Naive B cell (primary cell): ENCODE measurements at places on chromosomes 6 and 20. TPM values are rescaled to one million over a fixed set of nuclear protein-coding genes. Genes with fewer than 3 reads are reported as not detected.

The BPI gene
- polyA plus RNA-seq = not detected

The CDH4 gene
- polyA plus RNA-seq = not detected

The TPX2 gene
- 0.08 TPM for polyA plus RNA-seq

The POLR3F gene
- 8.4 TPM for polyA plus RNA-seq

The C6orf132 gene
- polyA plus RNA-seq = not detected

The MUCL3 gene
- polyA plus RNA-seq = not detected

The FAM83C gene
- polyA plus RNA-seq = not detected

DNA sequence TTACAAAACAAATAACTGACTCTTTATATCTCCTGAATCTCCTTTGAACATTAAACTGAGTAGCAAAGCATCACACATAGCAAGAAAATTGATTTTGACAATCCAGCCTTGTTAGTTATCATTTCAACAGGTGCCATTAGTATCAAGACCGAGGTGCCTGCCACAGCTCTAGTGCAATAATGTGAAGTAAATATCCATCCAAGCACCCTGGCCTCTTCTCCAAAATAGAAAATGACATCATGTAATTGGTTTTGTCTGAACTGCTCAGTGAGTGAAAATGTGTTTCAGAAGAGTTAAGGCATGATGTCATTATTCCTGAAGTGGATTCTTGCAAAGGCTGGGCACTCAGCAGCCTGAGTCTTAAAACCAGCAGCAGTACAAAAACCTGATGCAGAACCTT is 341.4 kb downstream of the PLCB1 start:
- no peak for DNase-seq
- no peaks in the 10 kb centered on the region for H3K27me3 ChIP-seq
- no peak overlapping the region for H3K27ac ChIP-seq
- no peaks in the 10 kb centered on the region for H3K4me1 ChIP-seq

GRCh38 chr6:39593646-39594045 is 131.6 kb downstream of the KIF6 start:
- H3K27me3 ChIP-seq = peaks cover 21% of the 10 kb centered on the region
- H3K4me1 ChIP-seq = no peaks in the 10 kb centered on the region
- H3K36me3 ChIP-seq = no peaks in the 10 kb centered on the region
- H3K27ac ChIP-seq = no peak overlapping the region
- no peak for DNase-seq

DNA sequence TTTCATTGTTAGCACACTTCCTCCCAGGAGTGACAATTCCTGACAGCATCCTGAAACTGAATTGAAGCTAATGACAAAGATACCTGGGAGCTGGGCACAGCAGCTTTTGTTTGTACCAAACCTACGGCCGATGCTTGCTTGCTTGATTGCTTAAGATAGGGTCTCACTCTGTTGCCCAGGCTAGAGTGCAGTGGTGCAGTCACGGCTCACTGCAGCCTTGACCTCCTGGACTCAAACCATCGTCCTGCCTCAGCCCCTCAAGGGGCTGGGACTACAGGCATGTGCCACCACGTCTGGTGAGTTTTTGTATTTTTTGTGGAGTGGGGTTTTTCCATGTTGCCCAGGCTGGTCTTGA is 84.7 kb upstream of the SCP2D1 start:
- no peaks in the 10 kb centered on the region for H3K36me3 ChIP-seq
- H3K4me3 ChIP-seq = peak overlapping the region; percentile 67
- DNase-seq = no peak
- H3K4me1 ChIP-seq = peaks cover 50% of the 10 kb centered on the region
- no peaks in the 10 kb centered on the region for H3K27me3 ChIP-seq
- peak overlapping the region; percentile 74 for H3K27ac ChIP-seq

DNA sequence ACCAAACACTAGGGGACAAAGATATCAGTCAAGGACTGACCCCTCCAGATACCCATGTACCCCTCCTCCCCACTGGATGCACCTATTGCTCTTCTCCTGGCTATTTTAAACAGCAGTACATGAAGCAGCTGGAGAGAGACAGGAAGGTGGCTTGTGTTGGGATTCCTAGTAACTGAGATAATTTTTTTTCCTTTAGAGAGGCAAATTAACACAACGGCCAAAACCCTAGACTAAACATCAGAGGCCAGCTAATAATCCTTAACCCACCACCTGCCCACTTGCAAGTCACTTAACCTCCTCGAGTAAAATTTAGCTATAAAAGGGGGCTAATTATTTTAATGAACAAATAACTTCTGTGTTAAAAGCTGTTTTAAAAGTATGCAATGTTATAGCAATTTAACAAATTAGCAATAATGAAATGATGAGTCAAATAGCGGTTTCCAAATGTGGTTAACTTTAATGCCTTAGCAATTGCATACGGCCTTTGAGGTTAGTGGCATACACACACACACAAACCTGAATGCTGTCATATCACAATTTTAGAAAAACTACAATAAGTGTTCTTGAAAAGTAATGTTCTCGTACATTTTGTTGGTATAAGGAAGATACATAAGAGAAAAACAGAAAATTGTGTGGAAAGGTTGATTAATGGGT is 151.7 kb downstream of the FRK start:
- H3K4me3 ChIP-seq = no peak overlapping the region
- peaks cover 5% of the 10 kb centered on the region for H3K27me3 ChIP-seq
- no peak for DNase-seq
- no peaks in the 10 kb centered on the region for H3K36me3 ChIP-seq
- H3K27ac ChIP-seq = no peak overlapping the region

- no peak for DNase-seq
- H3K36me3 ChIP-seq = no peaks in the 10 kb centered on the region
- H3K27me3 ChIP-seq = no peaks in the 10 kb centered on the region
These were observed 365.2 kb upstream of the JARID2 start for GRCh38 chr6:14880677-14881076.

DNA sequence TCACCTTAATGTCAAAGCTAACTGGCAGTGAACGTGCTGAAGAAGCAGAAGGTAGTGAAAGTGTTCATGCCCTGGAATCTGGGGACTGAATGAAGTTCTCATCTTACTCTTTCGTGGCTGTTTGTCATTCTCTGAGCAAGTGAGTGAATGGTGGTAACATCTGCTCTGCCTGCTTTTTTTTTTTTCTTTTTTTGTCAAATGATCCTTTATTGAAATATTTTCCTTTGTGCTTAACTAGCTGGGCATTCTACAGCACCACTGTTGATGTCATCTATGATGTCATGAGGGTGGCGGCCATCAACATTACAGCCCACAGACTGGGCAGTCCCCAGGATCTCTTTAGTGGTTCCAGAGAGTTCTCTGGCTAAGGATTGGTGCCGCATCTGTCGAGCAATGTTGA is 65.2 kb downstream of the RIN2 start:
- DNase-seq = no peak
- H3K36me3 ChIP-seq = no peaks in the 10 kb centered on the region
- no peak overlapping the region for H3K4me3 ChIP-seq
- H3K27me3 ChIP-seq = no peaks in the 10 kb centered on the region
- peak overlapping the region; percentile 61 for H3K27ac ChIP-seq

GRCh38 chr6:52360028-52360427 is 1.9 kb upstream of the PAQR8 start:
- H3K27ac ChIP-seq = no peak overlapping the region
- H3K4me3 ChIP-seq = peak overlapping the region; percentile 53
- no peaks in the 10 kb centered on the region for H3K36me3 ChIP-seq

DNA sequence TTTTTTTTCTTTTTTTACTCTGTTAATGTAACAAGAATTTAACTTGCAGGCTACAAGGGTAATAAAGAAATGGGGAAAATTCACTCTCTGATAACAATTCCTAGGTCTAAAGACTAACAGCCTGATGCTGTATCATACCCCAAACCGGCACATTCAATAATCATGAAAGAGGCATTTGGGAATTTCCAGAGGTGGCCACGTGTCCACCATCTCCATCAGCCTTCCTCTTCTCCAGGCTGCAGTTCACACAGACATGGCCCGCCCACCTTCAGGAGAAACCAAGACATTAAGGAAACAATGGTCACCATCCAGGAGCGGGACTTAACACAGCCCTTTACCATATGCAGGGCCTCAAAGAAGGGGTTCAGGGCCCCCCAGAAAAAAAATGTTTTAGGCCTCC is 44.8 kb downstream of the PDE10A start:
- no peak overlapping the region for H3K27ac ChIP-seq
- H3K4me3 ChIP-seq = no peak overlapping the region
- no peaks in the 10 kb centered on the region for H3K27me3 ChIP-seq
- H3K4me1 ChIP-seq = no peaks in the 10 kb centered on the region

GRCh38 chr6:6816716-6817115 is 228.2 kb downstream of the LY86 start:
- no peaks in the 10 kb centered on the region for H3K27me3 ChIP-seq
- peaks cover 11% of the 10 kb centered on the region for H3K4me1 ChIP-seq
- H3K27ac ChIP-seq = no peak overlapping the region

- H3K4me1 ChIP-seq = no peaks in the 10 kb centered on the region
- DNase-seq = no peak
- no peaks in the 10 kb centered on the region for H3K36me3 ChIP-seq
- H3K27ac ChIP-seq = no peak overlapping the region
- no peaks in the 10 kb centered on the region for H3K27me3 ChIP-seq
These were observed 269.9 kb downstream of the ALDH8A1 start for GRCh38 chr6:134680021-134680420.

- H3K36me3 ChIP-seq = peaks cover 13% of the 10 kb centered on the region
- H3K4me3 ChIP-seq = no peak overlapping the region
- H3K27ac ChIP-seq = no peak overlapping the region
- no peak for DNase-seq
- peaks cover 51% of the 10 kb centered on the region for H3K27me3 ChIP-seq
These were observed 267.2 kb upstream of the SULF2 start for GRCh38 chr20:48052475-48052835.

DNA sequence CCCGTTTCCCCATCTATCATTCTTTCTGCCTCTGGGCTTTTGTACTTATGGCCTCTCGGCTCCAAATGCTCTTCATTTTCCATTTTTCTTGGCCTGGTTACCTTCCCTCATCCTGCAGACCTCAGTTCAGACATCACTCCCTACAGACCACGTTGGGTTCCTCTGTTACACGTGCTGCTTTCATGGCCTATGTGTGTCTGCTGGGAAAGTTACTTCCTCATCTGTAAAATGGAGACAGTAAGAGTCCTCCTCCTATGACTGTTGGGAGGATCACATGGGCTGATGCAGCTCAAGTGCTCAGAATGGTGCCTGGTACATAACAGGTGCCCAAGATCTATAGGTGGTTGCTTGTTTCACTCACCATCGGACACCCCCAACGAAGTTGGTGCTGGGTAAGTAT is 13.5 kb downstream of the KCNK17 start:
- H3K27ac ChIP-seq = no peak overlapping the region
- H3K4me1 ChIP-seq = peaks cover 8% of the 10 kb centered on the region
- no peak overlapping the region for H3K4me3 ChIP-seq
- DNase-seq = no peak
- no peaks in the 10 kb centered on the region for H3K36me3 ChIP-seq

DNA sequence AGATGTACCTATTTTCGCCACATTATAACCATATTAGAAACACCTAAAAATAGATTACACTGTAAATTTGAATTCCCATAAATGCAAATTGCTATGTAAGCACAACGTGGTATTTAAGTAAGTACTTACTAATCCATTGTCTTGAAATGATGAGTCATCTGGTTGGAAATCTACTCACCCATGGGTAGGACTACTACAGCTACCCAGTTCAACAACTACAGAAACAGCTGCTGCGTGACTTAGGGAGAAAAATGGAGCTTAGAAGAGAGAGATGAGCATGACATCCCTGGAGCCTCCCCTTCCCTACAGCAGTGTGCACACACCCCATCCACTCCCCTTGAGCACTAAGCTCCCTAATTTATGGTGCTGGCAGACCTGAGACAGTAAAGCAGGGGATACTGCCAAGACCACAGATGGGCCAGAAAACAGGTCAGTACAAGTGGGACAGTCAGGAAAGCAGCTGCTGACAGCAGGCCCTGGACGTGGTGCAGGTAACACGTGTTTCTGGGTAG is 26.9 kb downstream of the RRAGD start:
- no peaks in the 10 kb centered on the region for H3K36me3 ChIP-seq
- H3K4me3 ChIP-seq = no peak overlapping the region
- peaks cover 14% of the 10 kb centered on the region for H3K4me1 ChIP-seq
- peaks cover 7% of the 10 kb centered on the region for H3K27me3 ChIP-seq

- no peaks in the 10 kb centered on the region for H3K36me3 ChIP-seq
- DNase-seq = no peak
- H3K27ac ChIP-seq = no peak overlapping the region
- H3K27me3 ChIP-seq = no peaks in the 10 kb centered on the region
- H3K4me1 ChIP-seq = no peaks in the 10 kb centered on the region
These were observed 193.8 kb downstream of the PLCB4 start for GRCh38 chr20:9262653-9263194.

DNA sequence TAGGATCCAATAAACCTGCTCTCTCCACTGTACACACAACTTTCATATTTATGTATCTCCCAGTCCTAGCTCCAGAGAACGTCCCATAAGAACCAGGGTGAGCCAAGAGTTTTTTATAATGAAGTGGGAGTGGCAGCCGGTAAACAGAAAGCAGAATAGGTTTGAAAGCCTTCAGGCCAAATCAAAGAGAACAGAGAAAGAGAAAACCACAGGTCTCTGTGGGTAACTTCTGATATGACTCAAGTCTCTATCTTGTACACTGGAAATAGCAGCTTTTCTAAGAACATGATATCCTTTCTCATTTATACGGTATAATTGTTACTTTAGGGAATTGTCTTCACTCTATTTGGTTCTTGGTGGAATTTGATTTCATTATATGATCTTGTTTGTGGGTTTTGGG is 273.6 kb downstream of the PACRG start:
- H3K36me3 ChIP-seq = no peaks in the 10 kb centered on the region
- no peaks in the 10 kb centered on the region for H3K4me1 ChIP-seq
- no peak for DNase-seq
- no peak overlapping the region for H3K27ac ChIP-seq
- no peaks in the 10 kb centered on the region for H3K27me3 ChIP-seq

GRCh38 chr20:2051946-2052345 is 49.7 kb upstream of the STK35 start:
- H3K4me3 ChIP-seq = no peak overlapping the region
- no peak overlapping the region for H3K27ac ChIP-seq
- no peak for DNase-seq
- peaks cover 56% of the 10 kb centered on the region for H3K27me3 ChIP-seq

- H3K36me3 ChIP-seq = no peaks in the 10 kb centered on the region
- no peak overlapping the region for H3K4me3 ChIP-seq
- no peak for DNase-seq
- H3K4me1 ChIP-seq = peaks cover 21% of the 10 kb centered on the region
These were observed 24.1 kb downstream of the FASTKD5 start for GRCh38 chr20:3135507-3136070.
